ENCODE measurements at places on chromosomes 2 and 18.

GRCh38 chr2:133004623-133005022 is 334.6 kb upstream of the LYPD1 start:
- DNase-seq = no peak

DNA sequence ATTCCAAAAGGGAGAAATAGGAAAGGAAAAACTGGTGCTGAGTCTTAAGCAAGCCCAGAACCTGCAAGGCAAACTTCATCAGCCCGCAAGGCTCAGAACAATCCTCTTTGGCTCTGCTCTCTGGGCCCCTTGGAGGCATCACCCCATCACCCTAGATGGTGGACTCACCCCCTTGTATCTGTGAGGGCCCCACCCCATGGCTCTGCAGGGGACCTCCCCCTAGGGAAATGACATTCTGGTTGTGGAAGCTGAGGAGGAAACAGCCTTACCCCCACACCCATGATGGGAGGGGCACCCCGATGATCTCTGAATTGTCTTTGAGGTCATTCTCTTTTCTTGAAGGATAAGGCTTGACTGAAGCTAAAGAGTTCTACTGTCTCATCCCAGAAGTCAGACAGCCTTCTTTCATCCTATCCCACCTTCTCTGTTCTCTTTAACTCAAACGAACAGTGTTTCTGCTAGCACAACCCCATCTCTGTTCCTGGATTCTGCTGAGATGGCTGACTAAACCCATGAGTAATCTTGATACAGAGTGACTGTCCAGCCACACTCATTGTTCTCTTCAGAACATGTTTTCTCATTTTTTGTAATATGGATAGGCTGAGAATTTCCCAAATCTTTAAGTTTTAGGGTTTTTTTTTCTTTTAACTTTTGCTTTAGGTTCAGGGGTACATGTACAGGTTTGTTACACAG is 492.1 kb upstream of the MYT1L start:
- DNase-seq = no peak

- no peak for DNase-seq
These were observed 74.6 kb downstream of the COX7A2L start for GRCh38 chr2:42286268-42286946.

DNA sequence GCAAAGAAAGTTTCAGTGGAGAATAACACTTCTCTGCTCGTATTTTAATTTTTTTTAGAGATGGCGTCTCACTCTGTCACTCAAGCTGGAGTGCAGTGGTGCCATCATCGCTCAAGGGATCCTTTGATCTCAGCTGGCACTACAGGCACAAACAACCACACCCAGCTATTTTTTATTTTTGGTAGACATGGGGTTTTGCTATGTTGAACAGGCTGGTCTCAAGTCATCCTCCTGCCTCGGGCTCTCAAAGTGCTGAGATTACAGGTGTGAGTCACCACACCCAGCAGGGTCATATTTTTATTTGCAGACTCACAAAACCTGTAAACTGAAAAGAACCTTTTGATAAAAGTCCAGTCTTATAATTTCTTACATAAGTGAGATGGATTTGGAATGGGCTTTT is 2.6 kb downstream of the TRAK2 start:
- peak; percentile 40 for DNase-seq
